ENCODE measurements at places on chromosomes 7 and 10. TPM values are rescaled to one million over a fixed set of nuclear protein-coding genes. Genes with fewer than 3 reads are reported as not detected.

GRCh38 chr10:97718178-97718577, 4.6 kb downstream of the MARVELD1 start:
- H3K36me3 ChIP-seq: peaks cover 31% of the 10 kb centered on the region
- H3K4me1 ChIP-seq: peaks cover 23% of the 10 kb centered on the region
- no peak overlapping the region for H3K27ac ChIP-seq
- no peak overlapping the region for H3K4me3 ChIP-seq
- DNase-seq: no peak

- no peaks in the 10 kb centered on the region for H3K36me3 ChIP-seq
- no peaks in the 10 kb centered on the region for H3K27me3 ChIP-seq
- H3K4me1 ChIP-seq: no peaks in the 10 kb centered on the region
- no peak overlapping the region for H3K27ac ChIP-seq
- no peak overlapping the region for H3K4me3 ChIP-seq
- DNase-seq: peak; percentile 71
Measured at GRCh38 chr10:44647877-44648542, 263.1 kb upstream of the CXCL12 start.

DNA sequence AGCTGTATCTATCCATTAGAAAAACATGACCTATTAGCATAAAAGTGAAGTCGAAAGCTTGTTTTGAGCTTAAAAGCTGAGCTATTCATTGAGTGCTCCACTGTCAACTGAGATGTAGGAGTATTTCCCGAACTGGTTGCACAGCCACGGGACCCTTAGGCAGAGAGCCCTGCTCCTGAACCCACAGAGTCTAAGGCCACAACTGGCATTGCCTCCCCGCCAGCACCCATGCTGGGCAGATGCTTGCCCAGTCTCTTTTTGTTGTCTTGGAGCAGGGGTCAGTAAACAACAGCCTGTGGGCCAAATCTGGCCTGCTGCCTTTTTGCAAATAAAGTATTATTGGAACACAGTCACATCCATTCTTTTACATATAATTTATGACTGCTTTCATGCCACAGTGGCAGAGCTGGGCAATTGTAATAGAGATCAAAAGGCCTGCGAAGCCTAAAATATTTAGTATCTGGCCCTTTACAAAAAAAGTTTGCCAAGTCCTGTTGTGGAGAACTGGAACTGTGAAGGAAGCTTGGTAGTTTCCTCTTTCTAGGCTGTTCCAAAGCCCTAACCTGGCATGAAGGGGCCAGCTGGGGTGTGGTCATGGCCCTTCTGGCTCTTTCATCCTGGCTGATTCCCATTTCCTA, 58.4 kb upstream of the WAPL start:
- no peak overlapping the region for H3K4me3 ChIP-seq
- H3K36me3 ChIP-seq: no peaks in the 10 kb centered on the region
- H3K4me1 ChIP-seq: no peaks in the 10 kb centered on the region
- DNase-seq: no peak
- H3K27me3 ChIP-seq: peaks cover 4% of the 10 kb centered on the region
- no peak overlapping the region for H3K27ac ChIP-seq

DNA sequence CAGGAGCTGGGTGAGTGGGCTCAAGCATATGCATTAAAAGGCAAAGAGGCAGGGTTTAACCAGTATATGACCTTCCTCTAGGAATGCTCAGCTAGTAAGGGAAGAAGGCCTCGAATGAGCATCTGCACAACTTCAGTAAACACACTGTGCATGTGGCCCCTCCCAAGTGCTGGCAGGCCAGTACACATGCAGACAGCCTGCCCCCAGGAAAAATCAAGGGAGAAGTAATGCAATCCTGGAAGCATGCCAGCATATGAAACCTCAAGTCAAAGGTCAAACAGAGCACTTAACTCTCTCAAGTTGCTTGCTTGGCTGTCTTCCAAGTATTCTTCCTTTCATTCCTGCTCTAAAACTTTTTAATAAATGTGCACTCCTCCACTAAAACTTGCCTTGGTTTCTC, 208.4 kb downstream of the ACTR3B start:
- no peak overlapping the region for H3K27ac ChIP-seq

DNA sequence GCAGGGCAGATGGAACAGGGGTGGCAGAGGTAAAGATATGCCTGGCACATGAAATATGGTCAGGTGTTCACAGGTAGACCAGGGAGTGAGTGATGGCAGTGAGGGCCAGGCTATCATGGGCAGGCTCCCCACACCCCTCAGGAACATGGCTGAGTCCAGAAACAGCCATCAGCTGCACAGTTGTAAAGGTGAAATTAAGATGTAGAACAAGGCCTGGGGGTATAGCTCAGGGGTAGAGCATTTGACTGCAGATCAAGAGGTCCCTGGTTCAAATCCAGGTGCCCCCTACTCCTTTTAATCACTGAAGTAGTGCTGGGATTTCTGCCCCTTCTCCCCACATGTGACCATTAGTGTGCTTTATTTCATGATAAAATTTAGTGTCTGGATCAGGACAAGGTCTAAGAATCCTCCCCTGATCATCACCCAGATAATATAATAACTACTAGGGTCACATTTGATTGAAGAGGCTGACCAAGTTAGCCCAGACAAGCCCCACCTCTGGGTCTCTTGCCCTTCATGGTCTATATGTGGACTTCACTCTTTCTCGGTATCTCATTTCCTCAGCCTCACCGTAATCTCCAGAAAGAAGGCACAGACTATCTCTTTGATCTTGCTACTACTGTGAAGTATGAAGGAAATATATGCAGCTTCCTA, 69.0 kb downstream of the ZNF783 start:
- H3K27me3 ChIP-seq: peaks cover 2% of the 10 kb centered on the region
- no peak overlapping the region for H3K27ac ChIP-seq
- H3K36me3 ChIP-seq: no peaks in the 10 kb centered on the region

- H3K4me1 ChIP-seq: no peaks in the 10 kb centered on the region
- no peaks in the 10 kb centered on the region for H3K36me3 ChIP-seq
Measured at GRCh38 chr7:47035522-47035921, 546.4 kb downstream of the TNS3 start.

DNA sequence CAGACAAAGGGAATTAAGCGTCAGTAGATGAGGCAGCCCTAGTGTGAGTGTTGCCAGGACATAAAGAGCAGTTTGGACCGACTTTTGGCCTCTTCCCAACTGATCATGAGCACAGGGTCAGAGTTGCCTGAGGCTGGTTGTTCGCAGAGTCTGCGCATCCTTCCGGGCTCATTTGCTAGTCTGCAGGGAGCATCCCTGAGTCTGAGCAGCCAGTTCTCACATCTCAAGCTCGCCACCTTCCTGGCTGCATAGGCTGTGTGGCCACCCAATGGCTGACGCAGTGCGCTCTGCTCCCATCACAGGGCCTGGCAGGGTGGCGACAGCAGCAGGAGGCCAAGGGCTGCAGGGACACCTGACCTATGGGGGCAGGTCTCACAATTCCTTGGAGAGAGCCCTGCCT, 5.0 kb downstream of the GAD2 start:
- no peak overlapping the region for H3K4me3 ChIP-seq
- DNase-seq: no peak
- no peaks in the 10 kb centered on the region for H3K27me3 ChIP-seq
- no peaks in the 10 kb centered on the region for H3K4me1 ChIP-seq
- H3K36me3 ChIP-seq: no peaks in the 10 kb centered on the region
- H3K27ac ChIP-seq: no peak overlapping the region

DNA sequence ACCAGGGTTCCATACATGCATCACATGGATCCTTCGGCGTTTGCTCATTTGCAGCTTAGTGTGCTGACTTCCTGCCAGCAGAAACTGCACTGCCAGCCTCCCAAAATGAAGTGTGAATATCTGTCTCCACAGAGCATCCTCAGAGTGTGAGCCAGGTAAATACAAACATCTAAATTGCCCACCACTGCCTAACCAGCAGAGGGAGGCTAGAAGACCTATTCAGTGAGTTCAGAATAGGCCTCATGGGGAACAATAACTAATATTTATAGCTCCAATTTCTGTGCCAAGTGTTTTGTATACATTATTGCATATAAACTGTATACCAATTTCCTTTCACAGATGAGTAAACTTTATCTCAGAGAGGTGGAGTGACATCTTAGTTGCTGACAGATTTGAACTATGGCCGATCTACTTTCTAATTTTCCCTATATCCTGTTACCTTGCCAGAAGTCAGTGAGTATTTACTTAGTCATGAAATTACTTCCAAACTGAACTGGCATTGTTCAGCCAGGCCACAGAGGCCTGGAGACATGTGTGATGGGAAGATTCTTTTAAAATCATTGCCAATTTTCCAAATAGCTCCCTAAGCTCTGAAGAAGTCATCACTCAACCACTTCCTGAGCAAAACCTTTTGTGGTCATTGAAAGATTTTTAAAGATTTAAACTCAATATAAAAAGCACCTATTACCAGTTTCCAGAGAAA, 926.5 kb upstream of the GHITM start:
- no peaks in the 10 kb centered on the region for H3K27me3 ChIP-seq
- DNase-seq: no peak
- no peaks in the 10 kb centered on the region for H3K4me1 ChIP-seq
- no peak overlapping the region for H3K4me3 ChIP-seq
- no peaks in the 10 kb centered on the region for H3K36me3 ChIP-seq

DNA sequence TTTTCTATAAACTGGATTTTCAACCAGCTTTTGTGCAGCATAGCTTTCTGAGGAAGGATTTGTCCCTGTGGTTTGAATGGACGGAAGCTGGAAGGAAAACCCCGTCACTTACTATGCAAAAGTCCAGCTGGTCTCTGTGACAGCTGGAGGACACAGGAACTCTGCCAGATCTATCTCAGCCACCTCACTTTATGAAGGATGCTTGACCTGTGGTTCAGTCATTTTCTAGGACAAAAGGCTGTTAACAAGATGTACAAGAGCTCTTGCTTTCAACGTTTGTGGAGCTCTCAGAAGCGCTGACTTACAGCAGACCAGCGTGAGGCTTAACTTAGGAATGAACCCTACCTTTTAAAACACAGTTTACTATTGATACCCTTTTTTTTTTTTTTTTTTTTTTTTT, 90.8 kb downstream of the CREM start:
- no peak overlapping the region for H3K4me3 ChIP-seq
- no peaks in the 10 kb centered on the region for H3K4me1 ChIP-seq
- H3K27me3 ChIP-seq: no peaks in the 10 kb centered on the region
- H3K36me3 ChIP-seq: no peaks in the 10 kb centered on the region

Gene ITPRID1
- total RNA-seq: not detected

Gene MYL7
- not detected for total RNA-seq

Gene PIK3CG
- total RNA-seq: under 0.01 TPM

Measured in IMR-90 (cell line).